ENCODE measurements at places on chromosomes 3 and 15.

DNA sequence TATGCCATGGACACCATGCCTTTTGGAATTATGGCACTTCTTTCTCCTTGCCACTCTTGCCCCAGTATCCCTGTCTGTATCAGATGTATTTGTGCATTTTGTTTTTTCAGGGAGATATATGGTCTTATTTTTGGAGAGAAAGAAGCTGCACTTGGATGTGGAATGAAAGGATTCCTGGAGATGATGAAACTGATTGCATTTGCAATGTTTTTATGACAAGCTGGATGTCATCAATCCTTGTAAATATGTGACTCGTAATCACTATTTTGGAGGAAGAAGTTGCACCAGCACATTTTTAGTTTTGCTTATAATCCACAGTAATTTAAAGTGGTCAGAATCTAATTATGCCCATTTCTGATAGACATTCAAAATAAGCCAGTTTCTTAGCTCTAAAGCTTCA is 165.0 kb downstream of the NR1D2 start:
- DNase-seq, result no peak
- no peak overlapping the region for H3K27ac ChIP-seq
- H3K36me3 ChIP-seq, result no peaks in the 10 kb centered on the region
- H3K27me3 ChIP-seq, result no peaks in the 10 kb centered on the region
- H3K4me1 ChIP-seq, result no peaks in the 10 kb centered on the region

GRCh38 chr15:98981851-98982722 is 25.5 kb downstream of the PGPEP1L start:
- H3K4me3 ChIP-seq, result no peak overlapping the region
- H3K27me3 ChIP-seq, result no peaks in the 10 kb centered on the region
- DNase-seq, result no peak
- peaks cover 13% of the 10 kb centered on the region for H3K4me1 ChIP-seq

DNA sequence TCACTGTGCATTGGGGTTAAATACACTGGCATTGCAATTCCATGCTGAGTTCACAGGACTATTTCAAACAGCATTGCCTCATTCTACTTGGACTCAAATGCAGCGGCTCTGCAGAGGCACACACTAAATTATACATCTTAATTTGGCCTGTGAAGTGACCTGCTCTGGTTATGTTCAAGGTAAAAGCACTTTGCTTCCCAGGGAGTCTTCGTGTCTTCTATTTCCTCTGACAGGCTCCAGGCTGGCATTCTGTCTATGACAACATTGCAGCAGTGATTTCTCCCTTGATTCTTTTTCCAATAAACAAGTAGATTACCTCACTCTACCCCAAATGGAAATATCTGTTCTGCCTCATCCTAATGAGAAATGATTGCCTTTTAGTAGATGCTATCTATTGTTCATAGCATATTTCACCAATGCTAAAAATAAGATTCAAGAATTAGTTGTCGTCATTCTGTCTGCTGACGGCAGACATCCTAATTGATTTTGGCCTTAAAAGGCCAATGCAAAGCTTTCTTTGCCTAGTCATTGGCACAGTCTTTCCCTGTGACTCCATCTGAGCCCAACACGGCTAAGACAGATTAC is 33.8 kb downstream of the FMN1 start:
- H3K4me3 ChIP-seq, result no peak overlapping the region
- H3K27ac ChIP-seq, result no peak overlapping the region
- DNase-seq, result no peak
- peaks cover 4% of the 10 kb centered on the region for H3K4me1 ChIP-seq
- H3K36me3 ChIP-seq, result no peaks in the 10 kb centered on the region

DNA sequence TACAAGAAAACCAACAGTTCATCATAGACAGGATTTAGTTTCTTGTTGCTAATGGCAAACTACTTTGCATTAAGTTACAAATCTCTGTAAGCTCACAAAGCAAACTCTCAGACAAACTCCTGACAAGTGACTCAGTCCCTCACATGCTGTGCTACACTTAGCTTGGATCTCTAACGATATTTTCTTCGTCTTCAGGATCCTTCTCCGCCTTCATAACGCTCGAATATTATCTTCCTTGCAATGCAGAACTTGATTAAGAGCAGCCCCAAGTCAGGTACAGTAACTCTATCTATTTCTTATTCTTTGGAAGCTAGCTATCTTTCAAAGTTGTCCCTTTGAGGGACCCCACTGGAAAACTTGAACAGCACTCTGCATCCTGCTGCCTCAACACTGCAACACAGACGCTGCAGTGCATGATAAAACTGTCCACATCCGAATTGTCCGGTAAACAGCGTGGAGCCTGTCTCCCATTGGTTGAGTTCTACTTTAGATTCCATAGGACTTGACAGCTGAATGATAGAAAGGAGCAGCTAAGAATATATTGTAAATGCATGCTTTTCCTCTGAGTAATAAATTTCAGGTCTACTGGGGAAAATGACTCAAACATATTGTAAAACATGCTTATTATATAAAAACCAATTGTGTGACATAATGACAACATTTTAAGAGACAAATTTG is 61.3 kb downstream of the UACA start:
- DNase-seq, result no peak
- no peaks in the 10 kb centered on the region for H3K36me3 ChIP-seq
- H3K27me3 ChIP-seq, result no peaks in the 10 kb centered on the region
- peaks cover 15% of the 10 kb centered on the region for H3K4me1 ChIP-seq

DNA sequence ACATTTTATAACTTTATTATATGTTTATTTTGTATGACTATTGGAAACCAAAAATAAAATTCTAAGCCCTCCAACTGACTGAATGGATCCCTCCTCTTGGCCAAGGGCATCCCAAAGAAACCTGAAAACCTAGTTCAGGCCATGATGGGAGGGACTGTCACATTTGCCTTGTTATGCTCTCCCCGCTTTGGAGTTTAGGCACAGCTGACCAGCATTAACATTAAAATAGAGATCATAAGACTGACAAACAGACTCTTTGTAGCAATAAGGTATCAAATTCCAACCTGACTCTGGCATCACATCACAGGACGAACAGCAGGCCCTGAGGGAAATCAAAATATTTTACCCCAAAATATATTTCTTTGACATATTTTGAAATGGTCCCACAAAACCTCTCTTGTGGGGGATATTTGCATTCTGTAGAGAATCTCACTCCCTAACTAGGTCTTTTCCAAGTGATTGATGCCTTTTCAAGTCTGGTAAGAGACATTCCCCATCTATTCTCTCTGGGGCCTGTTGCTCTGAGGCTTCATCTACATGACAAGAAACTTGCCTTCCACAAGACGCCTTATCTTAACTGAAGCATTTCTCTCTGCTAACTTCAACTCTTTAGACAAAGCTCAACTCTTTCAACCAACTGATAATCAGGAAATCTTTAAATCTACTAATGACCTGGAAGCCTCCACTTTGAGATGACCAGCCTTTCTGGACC is 81.8 kb upstream of the PRR23E start:
- H3K36me3 ChIP-seq, result no peaks in the 10 kb centered on the region
- DNase-seq, result no peak
- no peaks in the 10 kb centered on the region for H3K27me3 ChIP-seq
- H3K4me3 ChIP-seq, result no peak overlapping the region
- no peaks in the 10 kb centered on the region for H3K4me1 ChIP-seq
- no peak overlapping the region for H3K27ac ChIP-seq

DNA sequence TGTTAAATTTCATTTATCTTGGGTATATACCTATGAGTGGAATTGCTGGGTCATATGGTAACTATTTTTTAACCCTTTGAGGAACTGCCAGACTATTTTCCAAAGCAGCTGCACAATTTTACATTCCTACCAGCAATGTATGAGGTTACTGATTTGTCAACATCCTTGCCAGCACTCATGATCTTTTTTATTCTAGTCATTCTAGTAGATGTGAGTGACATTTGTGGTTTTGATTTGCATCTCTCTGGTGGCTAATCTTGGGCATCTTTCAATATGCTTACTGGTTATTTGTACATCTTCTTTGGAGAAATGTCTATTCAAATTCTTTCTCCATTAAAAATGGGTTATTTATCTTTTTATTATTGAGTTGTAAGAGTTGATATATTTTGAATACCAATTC is 21.3 kb upstream of the LRRC58 start:
- no peaks in the 10 kb centered on the region for H3K27me3 ChIP-seq
- H3K4me1 ChIP-seq, result no peaks in the 10 kb centered on the region
- H3K4me3 ChIP-seq, result no peak overlapping the region
- no peak overlapping the region for H3K27ac ChIP-seq
- no peak for DNase-seq

DNA sequence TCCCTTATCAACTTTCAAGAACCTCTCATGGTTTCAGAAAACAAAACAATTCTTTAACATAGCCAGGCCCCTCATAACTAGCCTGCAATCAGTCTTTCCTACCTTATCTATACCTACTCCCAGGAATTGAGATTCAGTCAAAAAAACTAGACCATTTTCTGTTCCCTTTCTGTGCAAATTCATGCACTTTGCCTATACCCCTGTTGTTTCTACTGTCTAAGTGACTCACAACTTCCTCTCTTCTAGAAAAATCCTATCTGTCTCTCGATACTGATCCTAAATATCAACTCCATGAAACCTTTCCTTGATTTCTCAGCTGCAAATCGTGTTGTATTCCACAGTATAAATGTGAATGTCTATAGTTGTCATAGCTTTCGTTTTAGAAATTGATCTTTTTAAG is 10.9 kb upstream of the IL1RAP start:
- no peak overlapping the region for H3K4me3 ChIP-seq
- no peak overlapping the region for H3K27ac ChIP-seq
- no peaks in the 10 kb centered on the region for H3K27me3 ChIP-seq

GRCh38 chr3:184178521-184179138 is 4.0 kb downstream of the AP2M1 start:
- DNase-seq, result no peak
- H3K4me1 ChIP-seq, result peaks cover 36% of the 10 kb centered on the region
- no peak overlapping the region for H3K27ac ChIP-seq
- peaks cover 68% of the 10 kb centered on the region for H3K36me3 ChIP-seq
- H3K4me3 ChIP-seq, result no peak overlapping the region

DNA sequence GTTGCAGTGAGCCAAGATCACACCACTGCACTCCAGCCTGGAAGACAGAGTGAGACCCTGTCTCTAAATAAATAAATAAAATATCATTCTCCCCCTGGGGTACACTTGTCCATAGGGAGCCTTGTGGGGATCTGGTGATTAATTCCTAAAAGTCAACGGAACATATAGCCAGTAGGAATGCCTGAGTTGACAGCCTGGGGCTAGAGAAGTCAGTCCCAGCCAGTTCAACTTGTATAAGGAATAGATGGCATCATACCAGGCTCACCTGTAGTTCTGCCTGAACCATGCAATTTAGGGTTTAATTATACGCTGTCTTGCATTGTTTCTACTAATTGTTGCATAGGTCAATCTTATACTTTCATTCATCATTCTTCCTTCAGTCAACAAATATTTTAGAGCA is 5.9 kb upstream of the BOC start:
- no peak for DNase-seq
- H3K36me3 ChIP-seq, result no peaks in the 10 kb centered on the region
- no peaks in the 10 kb centered on the region for H3K27me3 ChIP-seq
- no peak overlapping the region for H3K27ac ChIP-seq

GRCh38 chr3:24305795-24306467 is 188.7 kb downstream of the THRB start:
- H3K4me1 ChIP-seq, result peaks cover 6% of the 10 kb centered on the region
- H3K27ac ChIP-seq, result no peak overlapping the region
- no peaks in the 10 kb centered on the region for H3K36me3 ChIP-seq
